ENCODE measurements at places on chromosomes 1 and 21.

- no peak for DNase-seq
Observed at GRCh38 chr1:109634292-109634691, 14.7 kb downstream of the AMPD2 start.

- no peak for DNase-seq
Observed at GRCh38 chr21:24420689-24421088, 1186.6 kb downstream of the MRPL39 start.

- no peak for DNase-seq
Observed at GRCh38 chr21:44758141-44758561, 43.5 kb downstream of the UBE2G2 start.

DNA sequence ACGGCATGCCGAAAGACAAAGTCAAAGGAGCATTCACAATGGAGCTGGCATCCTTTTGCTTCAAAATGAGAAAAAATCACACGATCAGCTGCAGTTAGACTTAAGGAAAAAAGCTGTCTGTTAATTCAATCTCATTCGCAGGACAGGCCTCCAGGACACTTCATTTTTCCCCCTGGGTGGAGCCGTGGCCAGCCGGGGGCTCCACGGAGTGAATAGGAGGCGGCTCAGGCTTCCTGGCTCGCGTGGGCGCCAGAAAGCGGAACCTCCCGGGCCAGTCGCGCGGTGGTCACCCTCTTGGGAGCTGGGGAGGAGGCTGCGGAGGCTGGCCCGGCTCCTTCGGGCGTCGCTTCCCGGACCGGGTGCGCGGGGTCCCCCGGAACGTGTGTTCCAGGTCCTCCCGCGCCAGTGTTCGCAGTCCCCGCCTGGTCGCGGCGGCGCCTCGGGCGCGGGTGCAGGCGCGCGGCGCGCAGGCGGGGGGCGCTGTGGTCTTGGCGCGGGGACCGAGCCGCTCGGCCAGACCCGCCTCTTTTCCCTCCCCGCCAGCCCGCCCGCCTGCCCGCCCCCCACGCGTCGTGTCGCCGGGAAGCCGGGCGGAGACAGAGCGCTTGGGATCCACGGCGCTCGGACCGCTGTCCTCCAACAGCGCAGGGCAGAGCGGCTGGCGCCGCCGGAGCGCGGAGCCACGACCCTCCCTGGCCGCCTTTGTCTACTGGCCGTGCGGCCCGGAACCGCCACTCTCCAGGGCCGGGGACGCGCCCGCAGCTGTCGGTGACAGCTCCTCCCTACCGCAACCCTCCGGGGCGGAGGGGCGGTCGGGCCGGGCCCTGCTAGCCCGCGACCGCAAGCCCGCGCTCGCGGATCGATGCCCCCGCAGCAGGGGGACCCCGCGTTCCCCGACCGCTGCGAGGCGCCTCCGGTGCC lies at the start of gene RHOU:
TSS of gene RHOU (plus strand) at position 599 of the 921 bp plus-strand sequence. CDS start at position 863, 264 bp downstream.
- peak; percentile 41 for DNase-seq

- peak; percentile 81 for DNase-seq
Observed at GRCh38 chr1:160284782-160285344, at the start of gene PEX19. PEX19 (minus strand) TSS chr1:160285133; CDS start chr1:160285124, 9 bp downstream.

GRCh38 chr1:29120947-29121485 lies 2.7 kb downstream of the TMEM200B start:
- DNase-seq: peak; percentile 35

GRCh38 chr1:50471967-50472366 lies 48.7 kb upstream of the DMRTA2 start:
- DNase-seq: no peak

GRCh38 chr21:25501462-25501861 lies 105.8 kb downstream of the MRPL39 start:
- no peak for DNase-seq

DNA sequence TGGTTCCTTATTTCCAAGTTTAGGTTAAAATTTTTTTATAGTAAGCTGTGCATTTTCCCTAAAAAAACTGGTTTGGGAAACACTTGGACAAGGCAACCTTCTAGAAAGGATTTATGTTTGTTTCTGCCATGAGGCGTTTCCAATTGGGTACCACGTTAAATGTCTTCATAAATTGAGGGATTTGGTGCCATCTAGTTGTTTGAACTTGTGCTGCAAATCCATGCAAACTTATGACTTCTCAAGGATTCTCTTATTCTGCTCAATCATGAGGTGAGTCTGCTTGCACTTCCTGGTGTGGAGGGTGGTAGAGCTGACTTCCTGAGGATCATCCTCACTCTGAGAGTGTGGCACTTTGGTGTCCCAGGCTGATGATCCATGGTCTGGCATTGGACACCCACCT lies 123.3 kb downstream of the PCNX2 start:
- no peak for DNase-seq

- no peak for DNase-seq
Observed at GRCh38 chr1:40389871-40390560, 16.5 kb downstream of the SMAP2 start.

DNA sequence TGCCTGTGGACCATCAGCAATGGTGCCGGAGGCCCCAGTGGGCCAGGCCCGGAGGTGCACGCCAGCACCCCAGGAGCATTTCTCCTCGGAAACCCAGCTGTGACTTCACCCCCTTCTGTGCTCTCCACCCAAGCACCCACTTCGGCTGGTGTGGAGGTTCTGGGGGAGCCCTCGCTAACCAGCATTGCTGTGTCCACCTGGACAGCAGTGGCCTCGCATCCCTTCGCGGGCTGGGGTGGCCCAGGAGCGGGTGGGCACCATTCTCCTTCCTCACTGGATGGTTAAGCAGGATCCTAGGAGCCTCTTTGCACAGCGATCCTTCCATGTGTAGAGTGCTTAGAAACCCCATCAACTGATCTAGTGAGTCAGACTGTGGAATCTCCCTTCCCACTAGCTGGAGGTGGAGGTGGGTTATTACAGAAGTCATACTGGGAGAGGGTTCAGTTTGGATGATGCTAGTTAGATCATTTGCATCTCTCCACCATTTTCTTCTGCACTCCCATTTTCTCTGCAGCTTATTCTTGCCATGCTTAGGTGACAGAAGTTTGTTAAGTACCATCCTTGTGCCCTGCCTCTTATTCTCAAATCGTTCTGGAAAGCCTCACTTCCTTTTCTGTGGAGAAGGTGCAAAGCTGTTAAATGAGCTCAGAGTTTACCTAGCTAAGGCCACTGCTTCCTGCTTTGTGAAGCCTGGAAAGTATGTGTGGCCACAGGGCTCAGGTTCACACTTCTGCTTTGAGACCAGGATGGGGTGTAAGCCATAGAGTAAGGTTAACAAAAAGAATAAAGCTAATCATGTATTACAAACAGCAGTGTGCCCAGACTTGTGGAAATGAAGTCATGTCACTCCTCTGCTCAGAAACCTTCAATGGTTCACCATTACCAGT lies 32.3 kb downstream of the TBX19 start:
- DNase-seq: no peak

DNA sequence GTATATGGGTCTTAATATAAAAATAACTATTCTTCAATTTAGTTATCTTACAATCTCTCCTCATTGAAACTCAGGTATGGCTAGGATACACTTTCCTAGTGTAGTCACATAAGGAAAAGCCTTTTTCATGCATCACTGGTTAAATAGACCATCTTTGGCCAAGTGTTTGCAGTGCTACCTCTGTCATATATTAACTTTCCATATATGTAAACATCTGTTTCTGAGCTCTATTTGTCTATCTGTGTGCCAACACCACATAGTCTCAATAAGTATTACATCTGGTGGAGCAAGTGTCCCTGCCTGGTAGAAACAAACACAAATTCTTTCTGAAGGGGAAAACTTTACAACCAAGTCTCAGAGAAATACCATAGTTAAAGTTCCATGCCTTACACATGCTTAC lies 134.6 kb downstream of the TSEN15 start:
- no peak for DNase-seq

DNA sequence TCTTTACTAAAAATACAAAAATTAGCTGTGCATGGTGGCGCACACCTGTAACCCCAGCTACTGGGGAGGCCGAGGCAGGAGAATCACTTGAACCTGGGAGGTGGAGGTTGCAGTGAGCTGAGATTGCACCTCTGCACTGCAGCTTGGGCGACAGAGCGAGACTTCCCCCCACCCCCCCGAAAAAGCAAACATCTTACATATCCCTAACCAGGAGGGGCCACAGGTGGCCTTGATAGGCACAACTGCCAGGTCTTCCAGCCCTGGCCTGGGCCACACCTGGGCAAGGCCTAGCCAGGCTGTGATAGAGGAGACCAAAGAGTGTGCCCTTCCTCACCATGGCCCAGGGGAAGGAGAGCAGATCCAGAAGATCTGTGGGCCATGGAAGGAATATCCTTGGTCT lies 28.6 kb upstream of the POU3F1 start:
- DNase-seq: no peak

DNA sequence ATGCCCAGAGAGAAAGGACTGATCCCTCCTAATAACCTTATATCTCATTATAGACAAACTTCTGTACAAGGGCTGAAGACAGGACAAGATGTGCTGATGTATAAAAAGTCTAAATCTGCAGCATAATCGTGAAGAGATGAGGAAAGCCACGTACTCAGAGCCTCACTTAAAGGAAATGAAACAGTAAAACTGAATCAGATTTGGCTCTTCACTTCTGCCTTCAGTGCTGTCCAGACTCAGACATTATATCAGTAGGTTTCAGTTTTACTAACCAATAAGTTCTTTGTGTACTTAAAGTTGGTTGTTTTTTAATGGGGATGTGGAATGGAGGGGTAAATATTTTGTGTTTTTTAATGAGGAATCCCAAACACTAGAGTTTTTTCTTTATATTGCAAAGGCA lies 45.3 kb upstream of the RGS1 start:
- DNase-seq: no peak

DNA sequence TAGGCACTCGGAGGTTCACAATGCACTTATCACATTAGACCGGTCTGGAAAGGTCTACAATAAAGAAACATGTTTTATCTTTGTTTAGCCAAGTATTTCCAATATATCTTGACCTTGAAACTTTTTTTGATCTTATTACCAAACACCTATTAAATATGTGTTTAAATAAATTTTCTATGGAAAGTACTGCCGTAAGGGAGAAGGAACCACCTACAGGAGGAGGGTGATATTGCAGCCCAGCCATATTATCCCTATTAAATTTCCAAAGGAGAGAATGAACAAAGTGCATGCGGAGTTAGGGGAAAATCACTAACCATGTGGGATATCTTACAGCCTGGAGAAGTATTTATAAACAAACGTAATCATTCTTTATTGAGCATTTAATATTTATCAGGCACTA lies 14.5 kb downstream of the BRINP2 start:
- no peak for DNase-seq

- DNase-seq: no peak
Observed at GRCh38 chr1:13451399-13451965, 41.2 kb downstream of the PRAMEF20 start.

DNA sequence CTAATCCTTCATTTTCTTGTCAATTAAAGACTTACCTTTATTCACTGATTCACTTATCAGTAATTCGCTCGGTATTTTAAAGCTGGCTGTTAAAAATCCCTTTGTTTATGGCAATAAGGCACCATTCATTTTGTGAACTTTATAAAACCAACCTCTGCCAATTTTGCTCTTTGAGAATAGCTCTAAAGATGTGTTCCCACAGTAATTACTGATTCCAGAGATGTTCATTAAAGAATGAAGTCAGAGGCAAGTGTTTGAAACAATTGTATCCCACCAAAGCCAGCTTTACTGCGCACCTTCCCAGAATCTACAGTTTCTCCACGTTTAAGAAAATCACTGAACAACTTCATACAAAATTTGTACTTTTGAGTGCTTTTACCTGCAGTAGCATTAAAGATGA lies 424.5 kb downstream of the USP25 start:
- DNase-seq: no peak
